D721Med (cell line): ENCODE measurements at places on chromosomes 3 and 15.

- no peak for DNase-seq
Measured at GRCh38 chr3:167851171-167851570, 115.7 kb downstream of the SERPINI1 start.

GRCh38 chr3:33430061-33430460 lies 10.1 kb downstream of the UBP1 start:
- DNase-seq: no peak

GRCh38 chr15:68197661-68198437 lies 7.3 kb downstream of the CALML4 start:
- no peak for DNase-seq

GRCh38 chr3:123678108-123678511 lies 93.3 kb upstream of the HACD2 start:
- DNase-seq: no peak

- no peak for DNase-seq
Measured at GRCh38 chr3:150878996-150879575, 26.2 kb downstream of the MINDY4B start.

DNA sequence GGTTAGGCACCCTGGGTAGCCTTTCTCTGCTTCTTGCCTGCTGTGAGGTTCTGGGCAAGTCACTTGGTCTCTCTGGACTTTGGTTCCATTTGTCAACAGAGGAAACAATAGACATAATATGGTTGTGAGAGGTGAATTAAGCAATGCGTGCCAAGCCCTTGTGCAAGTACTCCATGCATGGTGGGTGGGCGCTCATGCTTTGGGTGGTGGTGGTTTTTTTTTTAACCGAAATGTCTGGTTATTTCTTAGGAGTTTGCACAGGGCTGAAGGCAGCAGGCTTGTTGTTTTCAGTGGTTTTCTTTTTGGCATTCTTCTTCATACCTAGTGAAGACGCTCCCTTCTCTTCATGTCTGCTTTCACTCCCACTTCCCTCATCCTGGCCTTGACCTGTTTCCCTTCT lies 84.2 kb upstream of the LRTM1 start:
- DNase-seq: no peak

DNA sequence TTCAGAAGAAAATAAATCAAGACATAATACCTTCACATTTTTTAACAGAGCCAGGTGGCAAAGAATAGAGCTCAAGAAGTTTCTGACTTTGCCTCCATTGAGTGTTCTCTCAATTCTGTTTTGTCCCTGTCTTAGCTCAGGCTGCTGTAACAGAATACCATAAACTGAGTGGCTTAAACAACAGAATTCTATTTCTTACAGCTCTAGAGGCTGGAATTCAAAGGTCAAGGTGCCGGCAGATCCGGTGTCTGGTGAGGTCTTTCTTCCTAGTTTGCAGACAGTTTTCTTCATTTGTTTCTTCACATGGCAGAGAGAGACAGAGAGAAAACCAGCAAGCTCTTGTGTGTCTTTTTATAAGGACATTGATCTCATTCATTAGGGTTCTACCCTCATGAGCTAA lies 25.6 kb downstream of the IQCH start:
- no peak for DNase-seq

DNA sequence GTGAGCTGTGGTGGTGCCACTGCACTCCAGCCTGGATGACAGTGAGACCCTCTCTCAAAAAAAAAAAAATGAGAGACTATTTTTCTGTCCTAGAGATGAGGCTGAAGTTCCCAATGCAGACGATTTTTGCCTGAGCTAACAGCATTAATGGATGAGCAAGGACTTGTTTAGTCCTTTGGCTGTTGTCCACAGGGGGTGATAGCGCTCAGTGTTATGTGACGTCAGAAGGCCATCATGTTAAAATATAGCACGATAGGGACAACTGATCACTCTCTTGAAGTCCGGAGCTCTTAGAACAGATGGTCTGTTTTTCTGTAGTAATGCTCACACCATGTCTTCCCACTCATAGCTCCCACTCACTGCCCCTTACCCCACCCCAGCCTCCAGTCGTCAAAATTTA lies 6.8 kb downstream of the TRNT1 start:
- DNase-seq: no peak

DNA sequence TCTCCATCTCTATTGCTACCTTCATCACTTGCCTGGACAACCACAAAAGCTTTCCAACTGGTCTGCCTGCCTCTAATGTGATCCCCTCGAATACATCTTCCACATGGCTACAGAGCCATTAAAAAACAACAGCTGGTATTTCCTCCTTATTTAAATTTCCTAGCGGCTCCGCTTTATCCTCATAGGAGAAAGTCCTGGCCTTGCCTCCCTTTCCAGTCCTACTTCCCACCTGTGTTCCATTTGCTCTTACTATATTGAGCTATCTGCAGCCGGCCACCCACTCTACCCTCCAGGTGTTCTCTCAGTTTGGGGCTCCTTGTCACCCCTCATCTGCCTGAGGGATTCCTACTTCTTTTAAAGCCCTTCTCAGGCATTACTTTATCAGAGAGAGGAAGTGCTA lies 49.7 kb upstream of the TSPAN3 start:
- no peak for DNase-seq

- DNase-seq: no peak
Measured at GRCh38 chr3:159923956-159924355, 64.7 kb upstream of the IL12A start.

GRCh38 chr15:26697913-26698312 lies 75.0 kb downstream of the GABRB3 start:
- no peak for DNase-seq

- DNase-seq: no peak
Measured at GRCh38 chr3:109863701-109864100, 526.4 kb upstream of the DPPA4 start.

DNA sequence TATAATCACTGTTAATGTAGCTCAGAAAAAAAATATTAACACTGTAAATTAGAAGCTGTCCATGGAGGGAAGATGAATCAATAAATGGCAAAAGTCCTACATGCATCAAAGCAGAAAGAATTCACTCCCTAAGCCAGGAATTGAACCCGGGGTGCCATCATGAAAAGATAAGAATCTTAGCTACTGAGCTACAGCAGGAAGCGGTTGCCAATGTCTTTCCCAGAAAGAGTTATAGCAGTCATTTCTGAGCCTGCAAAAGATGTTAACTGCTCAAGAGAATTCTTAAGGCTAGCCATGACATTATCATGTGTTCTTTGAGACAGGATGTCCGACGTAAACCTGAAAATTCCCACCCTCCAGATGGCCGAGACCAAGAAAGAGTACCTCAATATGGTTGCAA lies 47.4 kb upstream of the MKRN3 start:
- no peak for DNase-seq

GRCh38 chr15:58058073-58058472 lies 7.4 kb downstream of the ALDH1A2 start:
- DNase-seq: no peak

DNA sequence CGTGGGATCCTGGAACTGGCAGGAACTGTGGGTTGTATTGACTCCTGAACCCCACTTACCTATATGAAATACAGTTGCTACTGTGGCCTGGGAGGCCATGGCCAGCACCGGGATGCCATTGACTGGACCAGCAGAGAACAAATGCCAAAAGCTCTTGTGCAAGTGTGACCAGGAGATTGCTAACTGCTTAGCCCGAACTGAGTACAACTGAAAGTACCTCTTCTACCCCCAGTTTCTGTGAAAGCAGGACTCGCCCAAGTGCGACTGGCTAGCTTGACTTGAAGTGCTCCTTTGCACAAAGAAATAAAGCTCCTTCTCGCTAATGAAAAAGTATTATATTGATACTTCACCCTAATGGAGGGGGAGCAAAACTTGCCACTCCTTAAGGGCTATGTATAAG lies 101.3 kb upstream of the ATP11B start:
- no peak for DNase-seq

GRCh38 chr15:22795206-22796063 lies 9.0 kb downstream of the NIPA1 start:
- no peak for DNase-seq

- DNase-seq: no peak
Measured at GRCh38 chr15:42156243-42156922, at the start of gene PLA2G4F. PLA2G4F (minus strand) TSS chr15:42156636; CDS start chr15:42156549, 87 bp downstream.

DNA sequence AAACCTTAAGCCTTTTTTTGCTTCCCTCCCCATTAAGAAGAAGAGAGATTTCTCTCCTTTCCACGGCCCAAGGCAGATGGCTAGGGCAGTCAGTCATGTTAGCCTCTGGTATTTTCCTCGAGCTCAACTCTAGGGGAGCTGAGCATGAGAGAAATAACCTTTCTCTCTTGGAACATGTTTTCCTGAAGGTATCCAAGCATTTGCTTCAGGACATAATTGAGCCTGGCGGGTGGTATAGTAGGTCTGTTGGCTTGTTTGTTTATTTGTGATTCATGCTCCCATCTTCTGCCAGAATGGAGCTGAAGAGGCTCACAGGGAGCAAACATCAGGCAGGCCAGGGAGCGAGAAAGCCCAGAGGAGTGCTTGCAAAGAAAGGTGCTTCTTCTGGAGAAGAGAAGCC lies 102.5 kb downstream of the MESD start:
- no peak for DNase-seq

DNA sequence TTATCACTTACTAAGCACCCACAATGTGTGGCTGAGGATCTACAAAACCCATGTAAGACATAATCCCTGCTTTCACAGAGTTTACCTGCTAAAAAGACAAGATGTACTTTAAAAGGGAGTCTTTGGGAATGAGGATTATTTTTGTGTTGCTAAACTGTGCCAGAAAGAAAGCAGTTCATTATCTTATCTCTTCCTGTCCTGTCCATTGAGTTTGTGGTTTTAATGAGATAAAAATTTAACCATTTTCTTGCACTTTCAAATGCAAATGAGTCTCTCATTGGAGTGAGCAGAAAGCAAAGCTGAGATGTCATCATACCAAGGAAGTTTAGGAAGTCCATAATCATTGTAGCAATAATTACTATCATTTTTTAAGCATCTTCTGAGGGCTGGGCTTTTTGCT lies 231.2 kb upstream of the ADAMTS9 start:
- DNase-seq: no peak

- no peak for DNase-seq
Measured at GRCh38 chr3:49020330-49021212, 1.4 kb upstream of the NDUFAF3 start.

GRCh38 chr3:165837058-165837525 lies at the start of gene BCHE:
BCHE (minus strand) TSS chr3:165837423; CDS start chr3:165831033, 6,390 bp downstream.
- no peak for DNase-seq

DNA sequence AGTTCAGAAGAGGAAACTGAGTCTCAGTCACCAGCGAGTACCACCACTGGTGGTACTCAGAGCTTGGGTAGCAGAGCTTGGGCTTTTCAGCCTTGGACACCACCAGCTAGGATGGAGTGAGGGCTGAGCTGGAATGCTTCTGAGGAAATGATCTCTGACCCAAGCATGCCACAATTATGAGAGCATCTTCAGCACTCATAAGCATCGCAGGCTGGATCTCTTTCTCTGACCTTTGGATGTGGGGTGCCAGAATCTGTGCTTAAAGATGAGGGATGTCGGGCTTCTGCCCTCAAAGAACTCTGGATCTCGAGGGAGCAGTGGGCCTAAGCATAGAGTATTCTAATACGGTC lies 36.4 kb downstream of the ZNF710 start:
- no peak for DNase-seq

- DNase-seq: no peak
Measured at GRCh38 chr15:98596131-98596530, 52.2 kb upstream of the IGF1R start.

DNA sequence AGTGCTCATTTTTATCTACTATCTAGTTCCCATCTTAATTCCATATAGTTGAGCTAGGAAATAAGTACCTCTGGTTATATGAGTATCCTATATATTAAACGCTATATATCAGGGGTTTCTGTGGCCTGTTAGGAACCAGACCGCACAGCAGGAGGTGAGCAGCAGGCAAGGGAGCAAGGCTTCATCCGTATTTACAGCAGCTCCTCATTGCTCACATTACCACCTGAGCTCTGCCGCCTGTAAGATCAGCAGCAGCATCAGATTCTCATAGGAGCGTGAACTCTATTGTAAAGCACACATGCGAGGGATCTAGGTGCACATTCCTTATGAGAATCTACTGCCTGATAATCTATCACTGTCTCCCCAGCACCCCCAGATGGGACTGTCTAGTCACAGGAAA lies 23.0 kb downstream of the GSK3B start:
- no peak for DNase-seq

GRCh38 chr15:83322061-83322460 lies 37.6 kb upstream of the BNC1 start:
- no peak for DNase-seq
